ENCODE measurements at places on chromosomes 5 and 9.

- DNase-seq: no peak
Observed at GRCh38 chr5:111747337-111747736, 9.7 kb downstream of the NREP start.

DNA sequence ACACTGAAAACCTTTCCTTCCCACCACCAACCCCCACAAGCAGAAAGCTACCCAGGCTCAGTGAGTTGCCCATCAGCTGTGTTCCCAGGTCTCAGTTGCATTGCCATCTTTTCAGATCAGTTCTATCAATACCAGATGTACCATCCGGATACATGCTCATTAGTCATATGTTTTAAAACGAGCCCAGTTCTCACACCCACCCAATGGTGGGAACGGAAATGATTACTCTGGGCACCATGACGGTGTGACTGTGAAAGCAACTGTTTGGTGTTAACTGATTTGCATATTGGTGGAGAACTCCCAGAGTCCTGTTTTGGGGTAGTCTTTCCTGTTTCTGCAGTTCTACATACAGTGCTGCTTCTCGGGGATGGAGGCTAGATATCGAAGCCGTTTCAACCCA is 212.3 kb downstream of the TRIM36 start:
- no peak for DNase-seq

DNA sequence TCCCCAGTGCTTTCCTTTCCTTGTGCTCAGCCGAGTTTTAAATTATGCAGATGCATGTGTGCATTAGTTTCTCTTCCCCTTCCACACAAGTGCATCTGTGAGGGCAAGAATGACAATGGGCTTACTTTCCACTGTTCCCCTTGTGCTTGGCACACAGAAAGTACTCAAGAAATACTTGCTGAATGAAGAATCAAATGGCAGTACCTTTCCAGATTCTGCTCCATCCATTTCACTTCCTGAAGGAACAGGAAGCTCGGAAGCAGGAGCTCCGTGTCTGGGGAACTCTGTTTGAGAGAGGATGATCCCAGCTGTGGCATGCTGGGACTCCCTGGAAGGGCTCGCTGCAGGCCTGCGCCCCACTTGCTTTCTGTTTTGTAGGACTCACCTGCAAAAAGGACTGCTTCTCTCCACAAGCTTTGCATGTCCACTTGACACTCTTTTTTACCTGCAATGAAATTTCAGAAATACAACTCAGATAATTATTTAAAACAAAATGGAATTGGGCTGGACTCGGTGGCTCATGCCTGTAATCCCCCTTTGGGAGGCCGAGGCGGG is 5.5 kb downstream of the MRNIP start:
- no peak for DNase-seq

DNA sequence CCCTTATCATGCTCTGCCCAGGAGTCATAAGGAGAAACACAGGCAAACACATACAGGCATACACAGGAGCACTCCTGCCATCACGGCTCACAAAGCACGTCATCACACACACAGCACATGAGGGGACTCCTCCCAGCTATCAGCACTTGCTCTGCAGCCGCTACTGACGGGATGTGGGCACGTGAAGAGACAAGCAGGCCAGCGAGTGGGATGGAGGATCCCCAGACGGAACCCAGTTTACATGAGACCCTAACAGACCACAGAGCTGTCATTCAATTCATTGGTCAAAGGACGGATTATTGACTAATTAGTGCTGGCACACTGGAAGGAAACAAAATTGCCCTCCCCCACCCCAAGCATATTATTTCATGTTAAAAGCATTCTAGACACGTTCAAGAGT is 53.6 kb downstream of the SEMA4D start:
- DNase-seq: peak; percentile 75

GRCh38 chr5:37839407-37840052 is at the start of gene GDNF:
TSS of gene GDNF (minus strand) at chr5:37840041. CDS start at chr5:37834796, 5,245 bp downstream.
- DNase-seq: no peak

GRCh38 chr9:76423216-76424177 is 29.3 kb upstream of the RFK start:
- DNase-seq: no peak

DNA sequence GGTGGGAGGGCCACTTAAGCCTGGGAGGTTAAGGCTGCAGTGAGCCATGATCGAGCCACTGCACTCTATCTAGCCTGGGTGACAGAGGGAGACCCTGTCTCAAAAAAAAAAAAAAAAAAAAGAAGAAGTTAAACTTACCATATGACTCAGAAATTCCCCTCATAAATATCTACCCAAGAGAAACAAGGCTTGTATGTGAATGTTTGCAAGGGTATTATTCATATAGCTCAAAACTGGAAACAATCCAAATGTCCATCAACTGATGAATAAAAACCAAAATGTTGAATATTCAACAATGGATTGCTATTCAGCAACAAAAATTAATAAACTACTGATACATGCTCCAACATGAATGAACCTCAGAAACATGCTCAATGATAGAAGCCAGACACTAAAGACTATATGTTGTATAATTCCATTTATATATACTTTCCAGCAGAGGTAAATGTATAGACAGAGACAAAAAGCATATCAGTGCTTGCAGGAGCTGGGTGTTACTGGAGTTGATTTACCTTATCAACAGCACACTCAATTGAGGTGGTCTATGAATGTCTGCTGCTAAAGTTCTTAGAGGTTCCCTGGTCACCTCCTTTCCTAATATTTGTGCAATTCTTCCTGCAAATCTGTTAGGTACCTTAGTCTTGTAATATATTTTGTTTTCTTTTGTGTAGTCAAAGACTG is 5.3 kb upstream of the SREK1 start:
- no peak for DNase-seq

GRCh38 chr9:89497978-89498851 is at the start of gene SEMA4D:
TSS of gene SEMA4D (minus strand) at chr9:89498113. CDS start at chr9:89405456, 92,657 bp downstream.
- peak; percentile 71 for DNase-seq

DNA sequence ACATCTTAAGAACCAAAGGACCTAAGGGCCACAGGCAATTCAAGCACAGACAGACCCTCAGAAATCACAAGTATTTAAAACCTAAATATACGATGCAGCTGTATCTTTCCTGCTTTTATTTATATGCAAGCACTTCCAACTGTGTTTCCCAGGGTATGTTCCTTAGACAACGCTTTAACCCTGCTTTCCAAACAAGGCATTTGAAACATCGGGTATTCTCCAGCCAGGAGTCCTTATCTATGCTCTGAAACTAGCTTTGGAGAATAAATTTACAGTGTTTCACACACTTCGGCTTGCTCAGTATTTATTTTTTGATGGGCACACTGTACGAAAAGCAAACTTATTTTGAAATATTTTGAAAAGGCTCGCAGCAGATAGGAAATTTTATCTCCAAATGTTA is 13.5 kb downstream of the NR6A1 start:
- DNase-seq: no peak

All from CD4-positive, alpha-beta T cell treated with Interleukin-6 at 100 ng/mL for 8 hours (primary cell).